ENCODE measurements at places on chromosomes 3 and 15. TPM values are rescaled to one million over a fixed set of nuclear protein-coding genes. Genes with fewer than 3 reads are reported as not detected.
A peak's percentile ranks its signal among the peaks of the same experiment; 100 is the strongest.

- DNase-seq, result no peak
Observed at GRCh38 chr3:42377681-42378080, 32.7 kb downstream of the LYZL4 start.

OR5K2 gene
- total RNA-seq, result not detected

TP63 gene
- 12.3 TPM for total RNA-seq

DNA sequence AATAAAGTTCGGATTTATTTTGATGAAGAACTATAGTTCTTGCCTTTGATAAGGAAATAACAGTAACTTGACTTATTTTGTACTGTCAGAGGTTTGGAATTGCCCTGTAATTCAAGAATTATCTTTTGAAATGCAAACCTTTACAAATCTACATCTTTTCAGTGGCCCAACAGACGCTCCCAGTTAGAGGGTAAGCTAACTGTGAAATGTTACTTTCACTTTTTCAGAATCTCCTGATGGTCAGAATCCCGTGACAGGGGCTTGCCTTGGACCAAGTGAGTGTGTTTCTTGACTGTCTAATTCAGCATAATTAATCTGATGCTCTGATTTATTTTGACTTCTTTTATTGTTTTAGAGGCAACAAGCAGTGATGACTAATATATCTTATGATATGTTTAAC, 262.5 kb downstream of the PLOD2 start:
- DNase-seq, result peak; percentile 10

DNA sequence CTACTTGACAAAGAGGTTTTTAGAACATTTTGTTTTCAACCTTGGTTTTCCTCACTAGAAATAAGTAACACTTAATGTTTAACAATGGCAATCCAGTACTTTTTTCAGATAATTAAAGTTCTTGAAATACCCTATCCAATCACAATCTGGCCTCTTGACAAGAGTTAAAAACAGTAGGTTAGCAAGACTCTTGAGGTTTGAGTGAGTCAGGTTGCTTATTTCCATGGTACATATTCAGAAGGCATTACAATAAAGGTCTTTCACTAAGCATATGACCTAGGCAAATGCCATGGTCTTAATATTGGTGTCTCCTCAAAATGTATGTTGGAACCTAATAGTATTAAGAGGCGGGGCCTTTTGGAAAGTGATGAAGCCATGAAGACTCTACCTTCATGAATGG, 5.6 kb downstream of the SUCNR1 start:
- DNase-seq, result no peak

FILIP1L gene
- total RNA-seq, result 27.6 TPM

DNA sequence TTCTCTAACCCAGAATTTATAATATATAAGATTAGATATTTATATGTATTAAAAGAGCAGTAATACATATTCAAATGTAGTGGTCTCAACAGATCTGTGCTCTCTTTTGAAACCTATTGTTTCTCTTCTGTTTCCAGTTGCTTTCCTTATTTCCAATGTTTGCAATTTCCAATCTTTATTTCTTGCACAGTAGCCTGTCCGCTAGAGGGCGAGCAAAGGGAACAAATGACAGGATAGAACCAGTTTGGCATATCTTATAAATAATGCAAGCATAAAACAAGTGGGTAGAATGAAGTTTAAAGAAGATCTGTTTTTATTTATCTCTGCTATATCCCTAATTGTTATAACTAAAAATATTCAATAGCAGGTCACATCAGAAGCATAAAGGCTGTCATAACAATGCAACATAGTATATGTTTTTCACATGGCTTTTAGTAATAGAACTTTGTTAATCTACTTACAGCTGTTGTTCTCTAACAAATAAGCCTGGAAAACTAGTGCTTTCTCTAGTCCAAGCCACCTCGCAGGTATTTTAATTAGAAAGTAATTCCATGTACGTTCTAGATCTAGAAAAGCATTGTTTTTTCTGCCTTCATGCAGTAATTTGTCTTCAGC, 15.1 kb upstream of the TCAIM start:
- peak; percentile 85 for DNase-seq

- DNase-seq, result no peak
Observed at GRCh38 chr15:45372041-45372995, 6.0 kb downstream of the GATM start.

SOX2 gene
- total RNA-seq, result 16.4 TPM

RLBP1 gene
- total RNA-seq, result not detected

- no peak for DNase-seq
Observed at GRCh38 chr3:175192536-175192935, 333.4 kb downstream of the NAALADL2 start.

DNA sequence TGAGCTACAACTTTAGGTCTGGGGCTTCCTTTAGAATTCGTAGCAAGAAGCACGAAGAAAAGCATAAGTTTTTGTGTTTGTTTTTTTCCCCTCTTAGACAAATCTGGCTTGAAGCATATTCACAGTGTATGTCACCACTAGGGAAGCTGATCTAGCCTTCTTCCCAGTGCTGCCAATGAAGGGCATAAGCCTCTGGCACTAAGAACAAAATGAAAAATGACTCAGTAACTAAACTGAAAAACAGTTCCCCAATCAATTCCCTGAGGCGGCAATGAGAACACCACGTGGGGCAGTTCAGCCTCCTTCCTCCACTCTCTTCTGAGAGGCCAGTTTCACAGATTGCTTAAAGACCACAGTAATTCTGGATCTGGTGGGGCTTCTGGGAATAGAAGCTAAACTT, 338.1 kb downstream of the GAP43 start:
- no peak for DNase-seq

DNA sequence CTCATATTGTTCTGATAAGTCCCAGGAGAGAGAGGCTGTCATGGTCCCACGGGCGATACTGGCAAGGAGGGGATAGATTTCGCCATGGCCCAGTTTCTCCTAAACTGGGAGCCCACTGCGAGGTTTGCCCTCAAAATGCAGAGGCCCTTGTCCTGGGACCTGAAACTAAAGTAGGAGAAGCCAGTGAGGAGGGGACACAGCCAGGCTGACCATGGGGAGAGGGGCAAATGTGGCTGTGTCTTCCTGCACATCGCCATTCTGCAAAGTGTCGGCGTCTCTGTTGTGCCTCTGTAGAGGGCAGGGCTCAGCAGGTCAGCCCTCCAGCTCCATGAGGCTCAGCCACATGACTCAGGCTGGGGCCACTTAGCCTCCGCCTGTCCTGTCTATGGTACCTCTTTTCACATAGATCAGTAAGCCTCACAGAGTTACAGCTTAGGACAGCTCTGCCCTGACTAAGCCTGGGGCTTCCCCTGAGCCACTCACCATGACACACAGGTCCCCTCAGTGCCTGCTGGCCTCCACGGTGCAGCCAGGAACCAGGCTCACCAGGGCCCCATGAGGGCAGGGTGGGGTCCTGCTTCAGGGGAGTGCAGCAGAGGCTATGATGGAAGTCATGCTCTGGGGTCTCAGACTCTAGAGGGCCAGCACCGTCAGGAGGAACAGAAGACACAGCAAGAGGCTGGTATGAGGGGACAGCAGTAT, 28.6 kb upstream of the PLXNA1 start:
- DNase-seq, result no peak

WDR93 gene
- total RNA-seq, result 3.8 TPM

ROPN1 gene
- not detected for total RNA-seq

DNA sequence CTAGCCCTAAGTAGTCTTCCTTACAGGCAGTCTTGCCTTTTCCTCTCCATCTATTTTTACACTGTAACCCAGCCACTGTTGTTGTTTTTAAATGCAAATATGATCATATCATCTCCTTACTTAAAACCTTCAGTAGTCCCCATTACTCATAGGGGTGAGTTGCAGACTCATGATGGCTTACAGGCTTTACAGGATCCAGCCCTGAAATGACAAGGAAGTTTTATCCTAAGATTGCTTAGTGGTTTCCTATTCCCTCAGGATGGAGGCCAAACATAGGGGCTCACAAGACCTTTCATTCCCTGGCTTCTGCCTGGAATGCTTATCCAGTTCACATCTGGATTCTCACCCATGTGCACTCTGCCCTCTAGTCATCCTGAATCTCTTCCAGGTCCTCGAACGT, 27.7 kb upstream of the PCOLCE2 start:
- no peak for DNase-seq

GRCh38 chr3:8987645-8988383, 24.5 kb upstream of the RAD18 start:
- peak; percentile 90 for DNase-seq

DNA sequence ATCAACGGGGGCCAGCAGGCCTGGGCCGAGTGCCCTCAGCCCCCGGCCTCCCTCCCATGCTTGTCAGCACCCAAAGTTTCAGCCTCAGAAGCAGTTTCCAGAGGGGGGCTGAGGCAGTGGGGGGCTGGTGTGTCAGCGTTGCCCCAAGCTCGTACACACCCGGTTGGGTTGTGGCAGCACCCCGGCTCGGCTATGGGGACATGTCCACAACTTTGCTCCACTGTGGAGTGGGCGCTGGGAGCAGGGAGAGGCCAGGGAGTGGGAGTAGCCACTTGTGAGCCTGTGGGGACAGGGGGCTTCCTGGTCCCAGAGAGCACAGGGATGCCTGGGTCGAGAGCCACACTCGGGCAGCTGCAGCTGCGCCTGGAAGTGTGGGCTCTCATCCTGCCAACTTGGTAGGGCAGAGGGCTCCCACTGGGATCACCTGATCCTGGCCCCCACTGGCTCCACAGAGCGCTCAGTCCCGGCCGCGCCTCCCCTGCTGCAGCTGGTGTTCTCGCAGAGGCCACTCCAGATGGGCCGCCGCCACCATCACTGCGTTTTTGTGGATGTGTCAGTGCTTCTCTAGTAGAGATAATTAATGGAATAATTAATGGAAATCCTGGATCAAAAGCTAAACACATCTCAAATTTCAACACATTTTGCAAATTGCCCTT, 75.1 kb downstream of the NR1D2 start:
- DNase-seq, result no peak

- DNase-seq, result no peak
Observed at GRCh38 chr3:89043406-89043932, 64.0 kb upstream of the EPHA3 start.

DNA sequence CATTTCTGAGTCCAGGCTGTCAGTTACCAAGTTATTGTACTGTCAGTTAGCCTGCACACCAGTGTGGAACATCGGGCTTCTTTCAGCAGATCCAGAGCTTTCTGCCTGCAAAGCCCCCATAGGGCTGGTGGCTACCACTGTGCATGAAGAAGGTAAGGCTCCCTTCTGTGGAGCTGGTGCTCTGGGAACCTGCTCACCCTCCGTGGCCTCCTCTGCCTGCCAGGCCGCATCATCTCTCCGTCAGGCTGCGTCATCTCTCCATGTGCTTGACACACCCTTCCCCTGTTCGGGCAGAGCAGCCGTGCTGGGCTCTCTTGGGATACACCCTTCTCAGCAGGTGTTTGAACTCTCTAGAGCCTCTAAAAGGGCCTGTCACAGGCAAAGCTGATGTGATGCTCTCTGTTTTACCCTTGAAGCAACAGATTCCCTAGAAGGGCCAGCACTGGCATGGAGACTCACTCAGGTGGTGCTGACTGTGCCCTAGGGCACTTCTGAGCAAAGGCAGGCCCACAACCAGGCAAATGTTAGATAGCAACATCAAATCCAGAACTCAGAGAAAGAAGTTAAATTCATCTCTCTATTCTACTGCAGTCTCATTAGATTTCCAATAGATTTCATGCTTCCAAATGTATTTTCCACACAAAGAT, 261.1 kb downstream of the EPHB1 start:
- no peak for DNase-seq

LTF gene
- 188 TPM for total RNA-seq

- DNase-seq, result no peak
Observed at GRCh38 chr15:101049856-101050622, 130.9 kb downstream of the LRRK1 start.

GRCh38 chr15:40106203-40107161, 2.2 kb downstream of the BMF start:
- DNase-seq, result peak; percentile 95

SRGAP3 gene
- total RNA-seq, result 13.1 TPM

DNA sequence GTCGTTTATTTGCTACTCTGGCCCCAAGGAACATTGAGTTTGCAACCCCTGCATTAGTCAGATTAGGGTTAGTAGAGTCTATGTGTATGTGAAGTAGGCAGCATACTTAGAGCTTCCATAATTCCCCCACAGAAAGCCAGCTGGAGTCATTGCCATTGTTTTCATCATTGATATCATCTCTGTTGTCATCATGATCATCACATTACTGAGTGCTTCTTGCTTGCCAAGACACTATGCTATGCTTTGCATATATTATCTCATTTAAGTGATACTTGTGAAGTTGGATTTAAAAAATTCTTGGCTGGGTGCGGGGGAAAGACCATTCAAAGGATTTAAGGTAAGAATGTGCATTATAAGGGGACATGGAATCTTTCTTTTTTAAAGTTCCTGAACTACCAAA, 209.0 kb downstream of the CACNA2D3 start:
- DNase-seq, result no peak

TNNC1 gene
- 31.3 TPM for total RNA-seq

GRCh38 chr15:53962646-53963561, 15.3 kb upstream of the UNC13C start:
- DNase-seq, result peak; percentile 69

- no peak for DNase-seq
Observed at GRCh38 chr3:60696428-60697125, 554.7 kb downstream of the FHIT start.

DNA sequence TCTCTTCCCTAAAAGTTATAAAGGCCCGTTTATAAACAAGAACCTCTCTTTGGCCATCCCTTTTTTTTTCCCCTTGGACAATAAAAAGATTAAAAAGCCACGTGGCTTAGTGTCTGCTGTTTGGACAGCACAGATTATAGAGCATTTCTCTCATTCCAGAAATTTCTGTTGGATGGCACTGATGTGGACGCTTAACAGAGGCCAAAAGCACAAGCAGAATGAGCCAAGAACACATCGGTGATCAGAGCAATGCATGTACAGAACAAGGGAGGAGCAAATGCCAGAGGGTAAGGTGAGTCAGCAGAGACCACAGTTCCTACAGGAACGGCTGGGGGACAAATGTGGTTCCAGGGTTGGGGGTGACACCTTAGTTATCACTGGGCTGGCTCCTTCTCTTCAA, 30.3 kb upstream of the CTNNB1 start:
- DNase-seq, result no peak

DNA sequence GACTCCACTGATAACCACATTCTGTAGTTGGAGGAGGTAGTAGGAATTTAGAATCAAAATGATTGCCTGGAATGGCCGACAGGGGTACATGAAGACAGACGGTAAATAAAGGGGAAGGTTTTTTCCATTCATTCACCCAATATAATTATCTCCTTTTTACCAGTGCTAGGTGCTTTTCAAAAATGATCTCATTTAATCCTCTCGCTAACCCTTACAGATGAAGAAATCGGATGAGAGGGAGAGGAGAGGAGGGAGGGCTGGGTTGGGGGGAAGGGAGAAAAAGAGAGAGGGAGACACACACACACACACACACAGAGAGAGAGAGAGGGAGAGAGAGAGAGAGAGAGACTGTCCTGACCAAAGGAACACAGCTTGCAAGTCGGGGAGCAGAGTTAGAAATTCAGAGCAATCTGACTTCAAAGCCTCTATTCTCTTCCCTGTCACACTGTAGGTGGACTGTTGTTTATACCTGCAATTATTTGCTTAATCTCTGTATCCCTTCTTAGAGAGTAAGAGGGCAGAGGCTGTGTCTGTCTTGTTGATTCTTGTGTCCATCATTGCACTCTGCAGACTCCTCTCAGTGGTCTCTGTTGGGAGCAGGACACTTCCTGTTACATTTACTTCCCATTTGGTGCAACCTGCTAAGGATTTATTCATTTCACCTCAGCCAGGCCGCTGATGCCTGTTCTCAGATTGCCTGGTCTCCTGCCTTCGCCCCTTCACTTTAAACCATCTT, 18.7 kb upstream of the PAQR9 start:
- no peak for DNase-seq

TPRG1 gene
- 10.5 TPM for total RNA-seq

Data from lung (tissue), 17 donors.